ENCODE measurements at places on chromosomes 3 and 15.

GRCh38 chr3:100099621-100100020 is 14.7 kb downstream of the FILIP1L start:
- DNase-seq = no peak

DNA sequence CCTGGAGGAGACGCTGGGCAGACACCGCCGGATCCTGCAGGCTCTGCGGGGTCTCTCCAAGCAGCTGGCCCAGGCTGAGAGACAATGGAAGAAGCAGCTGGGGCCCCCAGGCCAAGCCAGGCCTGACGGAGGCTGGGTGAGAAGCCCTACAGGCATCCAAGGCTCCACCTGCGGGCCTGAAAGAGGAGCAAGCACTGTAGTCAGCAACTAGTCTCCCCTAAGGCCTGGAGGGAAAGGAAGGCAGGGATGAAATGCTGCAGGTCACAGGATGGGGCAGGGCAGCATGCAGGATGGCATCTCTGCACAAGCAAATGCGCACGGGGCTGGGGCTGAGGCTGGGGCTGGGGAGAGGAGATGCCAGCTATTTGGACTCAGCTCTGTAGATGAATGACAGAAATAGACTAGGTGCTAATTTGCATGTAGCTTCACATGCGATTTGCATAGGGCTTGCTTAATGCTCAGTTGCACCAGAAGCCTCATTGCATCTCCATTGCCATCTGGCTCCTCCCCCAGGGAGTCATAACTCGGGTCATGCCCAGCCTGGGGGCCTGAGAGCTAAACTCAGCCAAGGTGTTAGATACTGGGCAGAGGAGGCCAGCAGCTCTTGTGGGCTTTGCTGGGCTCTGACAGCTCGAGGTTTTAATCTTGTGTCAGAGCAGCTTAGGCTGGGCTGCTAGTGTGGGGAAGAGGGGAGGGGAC is 5.2 kb upstream of the CPLX3 start:
- peak; percentile 74 for DNase-seq

GRCh38 chr3:4493941-4494894 is 1.1 kb downstream of the ITPR1 start:
- peak; percentile 55 for DNase-seq

DNA sequence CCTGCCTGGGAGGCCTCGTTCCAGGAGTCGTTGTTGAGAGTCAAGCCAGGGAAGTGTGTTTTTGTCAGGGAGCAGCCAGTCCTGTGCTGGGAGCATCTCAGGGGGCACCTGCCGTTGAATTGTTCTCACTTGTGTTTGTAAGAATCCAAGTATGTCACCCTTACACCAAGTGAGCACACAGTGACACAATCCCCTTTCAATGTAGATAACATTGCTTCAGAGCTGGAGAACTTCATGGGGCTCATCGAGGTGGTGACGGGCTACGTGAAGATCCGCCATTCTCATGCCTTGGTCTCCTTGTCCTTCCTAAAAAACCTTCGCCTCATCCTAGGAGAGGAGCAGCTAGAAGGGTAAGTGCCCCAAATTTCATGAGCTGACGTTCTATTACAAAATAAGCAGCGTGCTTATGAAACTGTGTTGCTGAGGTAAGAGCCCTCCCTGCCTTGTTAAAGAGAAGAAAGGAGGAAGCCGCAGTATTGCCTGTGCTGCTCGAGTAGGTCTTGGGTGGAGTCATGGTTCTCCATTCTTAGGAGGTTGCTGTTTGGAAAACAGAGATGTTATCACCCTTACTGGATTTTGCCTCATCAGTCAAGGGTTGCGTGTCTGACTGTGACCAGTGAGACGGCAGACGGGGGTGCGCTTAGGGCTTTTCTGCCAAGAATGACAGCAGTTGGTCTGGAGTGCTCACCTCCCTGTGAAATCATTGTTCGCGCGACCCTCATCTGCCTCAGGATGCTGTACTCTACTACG is 108.1 kb downstream of the PGPEP1L start:
- peak; percentile 93 for DNase-seq

Data from NB4 (cell line).